ENCODE measurements at places on chromosomes 4 and X. TPM values are rescaled to one million over a fixed set of nuclear protein-coding genes. Genes with fewer than 3 reads are reported as not detected.

- H3K36me3 ChIP-seq, result no peaks in the 10 kb centered on the region
- no peak overlapping the region for H3K4me3 ChIP-seq
- H3K27me3 ChIP-seq, result no peaks in the 10 kb centered on the region
- DNase-seq, result no peak
- H3K4me1 ChIP-seq, result peaks cover 18% of the 10 kb centered on the region
- H3K27ac ChIP-seq, result no peak overlapping the region
Measured at GRCh38 chr4:152591396-152591795, 55.5 kb upstream of the FBXW7 start.

Gene PNMA5
- not detected for total RNA-seq

DNA sequence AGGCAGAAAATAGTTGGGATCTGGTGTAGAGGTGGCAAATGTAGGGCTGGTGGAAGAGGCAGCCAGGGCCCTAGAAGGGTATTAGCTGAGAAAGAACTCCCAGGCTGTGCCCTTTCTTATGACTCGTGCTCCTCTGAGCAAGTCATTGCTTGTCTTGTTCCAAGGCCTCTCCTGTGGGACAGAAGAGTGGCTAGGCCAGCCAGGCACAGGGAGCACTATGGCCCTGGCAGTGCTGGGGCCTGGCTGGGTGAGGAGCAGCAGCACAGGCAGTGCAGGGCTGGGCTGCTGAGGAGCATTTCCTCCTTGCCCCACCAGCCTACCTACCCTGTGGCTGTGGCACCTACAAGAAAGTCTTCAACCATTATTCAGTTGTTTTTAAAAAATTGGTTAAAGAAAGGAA lies 298.5 kb upstream of the NR3C2 start:
- H3K4me3 ChIP-seq, result no peak overlapping the region
- DNase-seq, result no peak
- H3K27ac ChIP-seq, result no peak overlapping the region
- no peaks in the 10 kb centered on the region for H3K36me3 ChIP-seq
- H3K4me1 ChIP-seq, result no peaks in the 10 kb centered on the region

DNA sequence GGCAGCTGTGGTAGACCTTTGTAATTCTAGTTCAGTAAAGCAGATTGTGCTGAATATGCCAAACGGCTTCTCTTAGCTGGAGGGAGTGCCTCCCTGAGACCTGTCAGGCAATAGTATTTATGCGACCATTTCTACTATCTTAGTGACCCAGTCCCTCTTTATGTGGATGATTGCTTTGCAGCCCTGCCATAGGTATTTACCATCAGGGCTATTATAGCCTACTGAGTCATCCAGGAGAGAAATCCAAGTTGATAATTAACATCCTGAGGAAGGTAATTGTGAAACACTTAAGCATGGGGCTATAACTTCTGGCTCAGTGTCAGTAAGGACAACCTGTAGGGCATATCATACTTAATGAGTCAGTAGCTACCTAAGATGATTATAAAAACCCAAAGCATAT lies 103.9 kb upstream of the MAOA start:
- no peaks in the 10 kb centered on the region for H3K4me1 ChIP-seq
- no peaks in the 10 kb centered on the region for H3K36me3 ChIP-seq
- no peaks in the 10 kb centered on the region for H3K27me3 ChIP-seq
- no peak for DNase-seq

DNA sequence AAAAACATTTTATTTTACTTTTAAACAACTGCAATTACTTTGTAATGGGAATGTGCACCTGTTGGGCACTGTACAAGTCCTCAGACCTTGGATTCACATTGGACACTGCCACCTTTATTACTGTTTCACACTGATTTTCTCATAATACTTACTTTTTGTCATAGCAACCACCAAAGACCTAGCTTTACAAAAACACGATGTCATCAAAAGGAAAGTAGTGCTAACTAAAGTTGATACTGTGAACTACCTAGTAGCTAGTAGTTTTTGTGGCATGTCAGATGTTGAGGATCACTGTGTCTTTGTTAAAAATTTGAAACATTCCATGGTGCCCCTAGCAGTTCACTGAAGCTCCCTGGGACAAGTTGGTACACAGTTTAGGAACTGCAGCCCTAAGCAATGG lies 62.9 kb upstream of the HOPX start:
- no peak overlapping the region for H3K27ac ChIP-seq
- DNase-seq, result no peak
- no peaks in the 10 kb centered on the region for H3K27me3 ChIP-seq
- no peaks in the 10 kb centered on the region for H3K36me3 ChIP-seq
- no peak overlapping the region for H3K4me3 ChIP-seq

DNA sequence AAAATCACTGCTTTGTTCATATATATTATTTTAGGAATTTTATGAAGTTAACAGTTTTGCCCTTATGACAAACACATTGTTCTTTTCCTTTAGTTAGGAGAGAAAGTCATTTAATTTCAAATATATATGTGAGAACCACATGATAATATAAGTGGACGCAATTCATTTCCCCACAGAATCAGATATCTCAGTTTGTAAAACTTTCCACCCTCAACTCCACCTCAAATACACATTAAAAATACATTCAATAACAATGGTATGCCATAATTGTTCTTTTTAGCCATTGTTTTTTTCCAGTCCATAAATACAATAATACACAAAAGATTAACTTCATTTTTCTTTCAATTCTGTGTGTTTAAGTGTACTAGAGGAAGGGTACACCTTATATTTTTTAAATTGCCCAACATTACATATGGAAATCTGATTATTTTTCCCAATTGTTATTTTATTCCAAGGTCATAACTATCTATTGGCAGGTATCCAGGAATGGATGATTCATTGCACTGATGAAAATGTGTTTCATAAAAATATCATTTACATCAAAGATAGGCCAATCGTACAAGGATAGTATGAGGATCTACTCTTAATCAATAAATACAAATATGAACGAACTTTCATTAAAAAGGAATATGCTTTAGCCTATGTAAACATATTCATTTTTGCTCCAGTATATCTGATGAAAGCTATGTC lies 125.0 kb downstream of the PPP3CA start:
- no peak overlapping the region for H3K27ac ChIP-seq
- H3K36me3 ChIP-seq, result no peaks in the 10 kb centered on the region
- no peaks in the 10 kb centered on the region for H3K27me3 ChIP-seq
- H3K4me1 ChIP-seq, result no peaks in the 10 kb centered on the region
- DNase-seq, result no peak

Measured in GM12878 (cell line).